ENCODE measurements at places on chromosomes 13 and 19.

DNA sequence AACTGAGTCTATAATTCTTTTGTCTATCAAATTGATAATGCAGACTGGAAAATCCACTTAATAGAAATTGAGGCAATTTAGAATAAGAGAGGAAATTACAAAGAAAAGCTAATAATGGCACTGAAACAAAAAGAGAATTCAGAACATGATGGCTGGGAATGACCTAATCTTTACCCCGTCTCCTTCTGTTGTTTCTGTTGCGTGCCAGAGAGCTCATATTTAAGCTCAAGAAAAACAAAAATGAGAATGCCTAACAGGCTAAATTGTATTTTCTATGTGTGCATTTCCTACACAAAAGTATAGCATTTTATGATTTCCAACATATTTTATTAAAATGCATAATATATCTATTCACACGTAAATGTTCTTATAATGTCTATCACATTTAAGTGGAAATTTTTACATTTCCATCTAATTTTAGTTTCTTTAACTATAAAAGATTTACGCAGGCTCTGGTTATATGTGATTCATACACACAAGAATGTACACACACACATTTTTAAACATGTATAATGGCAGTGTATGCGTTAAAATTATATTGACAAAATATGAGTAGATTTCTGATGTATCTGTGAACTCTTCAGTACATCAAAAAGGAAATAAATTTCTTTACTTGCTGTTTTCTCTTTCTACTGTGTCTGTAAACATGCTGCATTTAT lies 432.3 kb downstream of the SLITRK6 start:
- DNase-seq, result no peak

DNA sequence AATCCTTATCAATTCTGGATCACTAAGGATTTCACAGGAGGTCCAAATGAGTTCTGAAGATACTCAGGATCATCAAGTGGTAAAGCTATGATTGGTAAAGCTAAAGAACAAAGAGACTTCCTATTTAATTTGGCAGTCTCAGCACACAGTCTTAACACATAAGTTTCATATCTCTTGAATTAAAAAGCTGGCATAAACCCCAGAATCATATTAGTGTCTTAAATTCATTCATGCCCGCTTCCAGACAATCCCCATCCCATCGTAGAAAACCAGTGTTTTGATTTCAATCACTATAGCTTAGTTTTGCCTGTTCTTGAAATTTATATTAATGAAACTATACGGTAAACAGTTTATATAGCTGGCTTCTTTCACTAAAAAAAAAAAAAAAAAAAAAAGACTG lies 278.7 kb downstream of the DIAPH3 start:
- no peak for DNase-seq

- no peak for DNase-seq
These were observed 871.6 kb downstream of the SLITRK6 start for GRCh38 chr13:84927442-84928169.

DNA sequence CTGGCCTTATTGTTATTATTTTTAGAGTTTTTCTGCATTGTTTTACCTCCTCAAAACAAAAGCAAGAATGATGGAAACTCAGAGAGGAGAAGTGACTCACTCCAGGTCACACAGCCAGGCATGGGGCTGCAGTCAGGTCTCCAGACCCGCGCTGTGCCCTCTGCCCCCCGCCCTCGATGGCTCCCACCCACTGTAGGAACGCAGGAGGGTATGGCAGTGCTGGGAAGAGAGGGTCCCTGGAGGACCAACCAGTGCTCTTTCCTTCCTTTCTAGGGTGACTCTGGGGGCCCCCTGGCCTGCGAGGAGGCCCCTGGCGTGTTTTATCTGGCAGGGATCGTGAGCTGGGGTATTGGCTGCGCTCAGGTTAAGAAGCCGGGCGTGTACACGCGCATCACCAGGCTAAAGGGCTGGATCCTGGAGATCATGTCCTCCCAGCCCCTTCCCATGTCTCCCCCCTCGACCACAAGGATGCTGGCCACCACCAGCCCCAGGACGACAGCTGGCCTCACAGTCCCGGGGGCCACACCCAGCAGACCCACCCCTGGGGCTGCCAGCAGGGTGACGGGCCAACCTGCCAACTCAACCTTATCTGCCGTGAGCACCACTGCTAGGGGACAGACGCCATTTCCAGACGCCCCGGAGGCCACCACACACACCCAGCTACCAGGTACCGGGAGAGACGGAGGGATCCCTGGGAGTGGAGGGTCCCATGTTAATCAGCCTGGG lies 5.6 kb downstream of the TIMM13 start:
- no peak for DNase-seq

DNA sequence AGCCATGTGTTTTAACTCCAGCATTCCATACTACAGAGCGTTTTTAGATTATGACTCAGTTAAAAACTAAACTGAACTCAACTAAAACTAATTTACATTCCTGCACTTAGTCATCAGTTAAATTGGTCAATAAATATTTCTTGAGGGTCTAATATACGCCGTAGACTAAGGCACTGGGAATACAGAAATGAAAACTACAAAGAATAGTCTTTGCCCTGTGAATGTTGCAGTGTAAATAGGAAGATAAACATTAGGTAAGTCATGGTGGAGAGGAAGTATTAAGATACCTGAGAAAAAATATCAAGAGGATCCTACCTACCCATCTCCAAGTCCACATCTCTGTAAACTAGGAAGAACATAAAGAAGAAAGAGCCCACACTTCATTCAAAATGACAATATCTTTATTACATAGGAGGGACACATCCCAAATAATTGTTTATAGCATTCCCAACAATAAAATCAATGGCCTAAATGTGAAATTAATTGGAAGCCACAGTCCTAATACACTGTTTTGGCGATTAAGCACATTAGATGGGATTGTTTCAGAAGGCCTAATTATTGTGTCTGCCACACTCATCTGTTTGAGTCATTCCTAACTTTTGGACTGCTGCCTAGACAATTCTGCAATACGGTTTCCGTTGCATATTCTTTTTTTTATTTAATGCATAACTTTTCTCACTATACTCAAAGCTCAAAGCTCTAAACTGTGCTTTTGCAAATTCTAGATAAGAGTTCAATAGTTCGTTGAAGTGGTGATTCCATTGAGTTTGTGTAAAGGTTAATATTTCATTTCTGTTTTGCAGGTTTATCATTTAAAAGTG lies 52.9 kb downstream of the MBNL2 start:
- DNase-seq, result no peak

DNA sequence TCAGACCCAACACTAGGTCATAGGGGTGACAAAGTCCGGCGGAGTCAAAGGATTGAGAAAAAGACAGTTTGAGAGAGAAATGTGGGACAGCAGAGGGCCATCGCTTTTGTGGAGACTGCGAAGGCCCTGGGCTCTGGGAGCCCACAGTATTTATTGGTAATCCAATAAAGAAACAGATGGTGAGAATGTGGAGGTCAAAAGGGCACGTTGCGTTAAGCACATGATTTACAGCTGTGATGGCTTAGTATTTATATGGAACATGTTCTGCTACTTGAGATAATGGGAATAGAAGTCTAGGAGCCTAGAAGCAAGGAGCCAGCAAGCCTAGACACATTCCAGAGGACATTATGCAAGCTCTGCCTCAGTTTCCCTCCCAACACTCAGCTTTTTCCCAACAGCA lies 2521.1 kb downstream of the PCDH9 start:
- no peak for DNase-seq

DNA sequence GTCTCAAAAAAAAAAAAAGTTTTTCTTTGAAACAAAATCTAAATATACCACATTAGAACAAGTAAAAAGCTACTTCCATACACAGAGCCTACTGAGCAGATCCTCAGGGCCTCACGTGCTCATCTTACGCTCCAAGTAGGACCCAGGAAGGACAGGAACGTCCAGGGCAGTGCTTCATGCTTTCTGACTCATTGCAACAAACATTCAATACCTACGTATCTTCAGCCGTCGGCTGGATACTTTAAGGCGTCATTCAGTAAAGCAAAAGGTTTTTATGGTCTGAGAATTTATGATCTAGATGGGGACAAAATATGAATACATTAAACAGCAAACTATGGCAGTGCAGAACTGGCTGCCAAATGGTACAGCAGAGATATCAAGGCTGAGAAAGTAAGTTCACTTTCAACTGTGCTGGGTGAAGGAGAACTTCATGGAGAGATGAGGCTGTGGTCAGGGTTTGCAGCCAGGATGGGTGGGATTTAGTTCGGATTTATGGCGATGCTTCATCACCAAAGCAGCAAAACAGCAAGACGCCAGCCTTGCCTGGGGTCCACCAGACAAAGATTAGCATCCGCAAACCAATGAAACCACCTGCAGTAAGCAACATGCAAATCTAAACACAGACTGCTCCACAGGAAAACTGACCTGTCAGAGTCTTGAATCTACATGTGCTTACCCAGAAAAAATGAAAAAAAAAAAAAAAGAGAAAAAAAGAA lies 20.5 kb downstream of the CARS2 start:
- DNase-seq, result no peak

DNA sequence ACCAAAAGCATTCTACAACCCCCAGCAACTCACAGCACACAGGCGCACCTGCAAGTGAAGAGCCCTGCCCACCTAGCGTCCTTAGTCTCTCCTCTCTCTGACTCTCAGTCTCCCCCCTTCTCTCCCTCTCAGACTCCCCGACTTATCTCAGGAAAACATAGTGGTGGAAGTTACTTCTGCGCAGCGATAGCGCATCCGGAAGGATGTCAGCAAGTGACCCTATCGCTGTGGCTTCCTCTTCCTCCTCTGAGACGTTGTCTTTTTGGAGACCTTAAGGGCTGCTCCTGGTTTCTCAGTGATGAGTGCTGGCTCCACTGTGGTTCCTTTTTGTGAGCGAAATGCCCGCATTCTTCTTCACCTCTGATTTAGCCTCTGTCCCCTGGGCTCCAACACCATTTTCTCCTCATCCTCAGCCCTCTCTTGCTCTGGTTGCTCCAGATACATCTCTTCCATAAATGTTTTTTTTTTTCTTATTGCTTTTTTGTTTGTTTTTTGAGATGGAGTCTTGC lies 1.4 kb upstream of the YIF1B start:
- no peak for DNase-seq

GRCh38 chr19:7674010-7675005 lies 2.6 kb upstream of the MCEMP1 start:
- no peak for DNase-seq

DNA sequence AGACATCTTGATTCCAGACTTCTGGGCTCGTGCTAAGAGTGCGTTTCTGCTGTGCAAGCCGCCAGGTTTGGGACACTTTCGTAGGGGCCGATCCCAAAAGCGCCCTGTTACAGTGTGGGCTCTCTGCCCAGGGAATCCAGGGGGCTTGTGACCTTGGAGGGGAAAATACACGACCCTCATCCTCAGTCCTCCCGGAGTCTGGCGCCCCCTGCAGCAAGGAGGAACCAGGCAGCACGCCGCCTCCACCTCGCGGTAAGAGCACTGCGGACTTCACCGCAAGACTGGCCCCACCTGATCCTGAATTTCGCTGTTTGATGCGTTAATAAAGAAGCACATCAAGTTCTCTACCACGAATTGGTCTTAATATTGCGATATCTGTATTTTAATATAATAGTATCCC lies 5.2 kb downstream of the POLRMT start:
- no peak for DNase-seq

DNA sequence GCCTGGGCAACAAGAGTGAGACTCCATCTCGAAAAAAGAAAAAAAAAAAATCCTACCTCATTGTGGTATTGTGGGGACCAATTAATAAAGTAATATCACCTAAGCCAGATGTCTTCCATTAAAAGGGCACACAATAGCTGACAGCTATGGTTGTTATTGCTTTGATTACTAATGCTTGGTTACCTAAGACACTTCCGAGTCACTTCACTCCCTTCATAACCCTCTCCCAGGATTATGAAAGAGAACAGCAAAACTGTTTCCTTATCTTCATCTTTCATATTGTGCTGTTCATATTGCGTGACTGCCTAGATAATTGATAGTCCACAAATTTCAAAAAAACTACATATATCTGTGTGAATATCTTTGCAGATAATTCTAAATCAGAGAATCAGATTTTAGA lies 10.3 kb upstream of the HSPH1 start:
- no peak for DNase-seq

DNA sequence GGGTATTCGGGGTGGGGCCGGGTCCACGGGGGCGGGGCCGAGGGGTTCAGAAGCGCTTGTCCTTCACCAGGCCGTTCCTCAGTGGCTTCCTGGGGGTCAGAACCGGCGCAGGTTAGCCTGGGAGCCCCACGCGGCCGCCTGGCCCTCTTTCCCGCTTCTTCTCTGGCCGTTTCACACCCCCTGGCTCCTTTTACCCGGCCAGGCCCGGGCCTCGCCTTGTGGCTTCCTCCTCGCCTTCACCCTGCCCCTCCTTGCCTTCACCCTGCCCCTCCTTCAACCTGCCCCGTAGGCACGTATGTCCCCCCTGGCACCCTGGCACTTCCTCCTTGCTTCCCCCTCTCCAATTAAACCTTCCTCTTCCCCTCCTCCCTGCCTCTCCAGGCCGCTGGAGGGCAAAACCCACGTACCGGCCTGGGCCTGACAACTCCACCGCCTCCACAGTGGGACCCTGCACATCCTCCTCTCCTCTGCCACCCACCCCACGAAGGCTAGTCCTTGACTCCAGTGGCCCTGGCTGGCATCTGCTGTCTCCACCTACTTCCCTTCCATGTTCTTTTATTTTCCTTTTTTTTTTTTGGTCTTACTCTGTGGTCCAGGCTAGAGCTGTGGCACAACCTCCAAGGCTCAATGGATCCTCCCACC lies 25.3 kb downstream of the CERS1 start:
- no peak for DNase-seq

DNA sequence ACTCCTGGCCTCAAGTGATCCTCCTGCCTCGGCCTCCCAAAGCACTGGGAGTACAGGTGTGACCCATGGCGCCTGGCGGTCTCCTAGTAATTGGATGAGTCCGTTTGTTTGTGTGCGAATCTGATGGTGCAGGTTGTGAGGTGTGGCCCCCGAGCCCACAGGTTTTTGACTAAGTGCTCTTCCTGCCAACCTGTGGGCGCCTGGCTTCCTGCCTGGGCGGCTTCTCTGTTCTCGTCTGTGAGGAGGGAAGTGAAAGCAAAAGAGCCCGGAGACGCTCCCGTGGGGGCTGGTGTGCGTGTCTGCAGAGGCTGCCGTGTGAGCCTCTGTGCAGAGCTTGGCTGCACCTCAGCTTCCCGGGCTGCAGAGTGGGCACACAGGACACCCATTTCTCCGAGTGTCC lies 10.0 kb downstream of the ARHGAP45 start:
- peak; percentile 89 for DNase-seq

GRCh38 chr19:44615863-44616247 lies 2.5 kb downstream of the IGSF23 start:
- DNase-seq, result no peak

Measured in stimulated activated CD8-positive, alpha-beta memory T cell treated with anti-CD3 and anti-CD28 coated beads, Interleukin-4, amount 100 ng/mL, for 4 hours (primary cell).